ENCODE measurements at places on chromosomes 1 and 21.

DNA sequence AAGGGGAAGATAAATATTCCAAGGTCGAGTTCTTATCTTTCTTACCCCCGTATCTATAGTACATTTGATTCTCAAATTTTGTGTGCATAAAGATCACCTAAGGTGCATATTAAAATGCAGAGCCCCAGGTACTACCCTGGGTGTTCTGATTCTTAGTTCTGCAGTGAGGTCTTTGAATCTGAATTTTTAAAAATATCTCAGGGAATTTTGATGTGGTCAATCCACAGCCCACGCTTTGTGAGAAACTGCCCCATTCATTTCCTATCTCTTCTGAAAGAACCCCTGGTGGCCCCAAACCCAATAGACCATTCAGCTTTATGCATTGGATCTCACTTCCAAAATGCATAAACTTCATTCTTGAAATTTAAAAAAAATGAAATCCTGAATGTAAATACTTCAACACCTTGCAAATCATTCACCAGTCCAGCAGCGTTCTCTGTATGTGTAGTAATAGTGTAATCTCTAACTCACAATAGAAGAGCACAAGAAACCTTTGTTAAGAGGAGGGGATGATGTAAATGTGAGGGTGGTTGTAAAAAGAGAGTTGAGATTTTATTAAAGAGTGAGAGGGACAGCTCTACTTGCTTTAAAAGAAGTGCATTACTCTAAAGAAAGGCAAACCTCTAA, 108.8 kb upstream of the ZP4 start:
- no peak for DNase-seq

GRCh38 chr1:149916193-149916897, 1.3 kb downstream of the SV2A start:
- DNase-seq, result no peak

- no peak for DNase-seq
These were observed 29.1 kb downstream of the COL18A1 start for GRCh38 chr21:45433911-45434644.

- DNase-seq, result no peak
These were observed 281.1 kb upstream of the CXADR start for GRCh38 chr21:17231771-17232170.

Data from kidney glomerular epithelial cell (primary cell).